ENCODE measurements at places on chromosomes 5 and 9.

DNA sequence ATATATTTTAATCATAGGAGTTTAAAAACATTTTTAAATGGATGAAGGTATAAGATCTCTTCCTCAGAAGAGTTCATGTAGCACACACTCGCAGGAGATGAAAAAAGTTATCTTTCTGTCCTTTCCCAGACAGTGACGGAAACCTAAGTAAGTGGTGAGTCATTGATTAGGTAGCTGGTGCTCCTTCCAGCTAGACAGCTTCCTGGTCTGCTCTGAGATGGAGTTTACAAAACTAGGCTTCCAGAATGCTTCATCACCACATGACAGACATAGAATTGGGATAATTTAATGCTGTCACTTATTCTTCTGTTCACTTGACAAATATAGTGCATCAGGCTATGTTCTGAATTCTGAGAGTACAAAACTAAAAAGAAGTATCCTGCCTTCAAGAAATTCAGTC, 2393.0 kb upstream of the C9orf72 start:
- DNase-seq: no peak

- DNase-seq: peak; percentile 74
Observed at GRCh38 chr9:79610019-79610631, 38.4 kb downstream of the TLE4 start.

DNA sequence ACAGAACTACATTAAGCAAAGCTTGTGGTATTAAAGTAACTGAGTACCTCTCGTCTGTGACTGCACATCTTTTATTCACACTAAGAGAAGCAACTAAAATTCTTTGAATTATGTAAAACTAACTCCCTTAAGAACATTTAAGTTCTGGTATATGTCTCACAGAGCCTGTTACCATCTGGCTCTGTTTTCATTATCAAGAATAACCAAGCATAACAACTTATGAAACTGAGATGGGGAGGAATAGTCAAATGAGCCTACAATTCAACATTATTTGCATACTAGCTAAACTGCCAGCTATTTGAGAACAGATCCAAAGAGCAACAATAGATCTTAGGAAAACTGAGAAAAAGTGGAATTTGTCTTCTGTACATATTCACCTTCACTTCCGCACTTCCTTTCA, 25.3 kb upstream of the ISOC1 start:
- DNase-seq: no peak

GRCh38 chr9:4417578-4418325, 72.5 kb upstream of the SLC1A1 start:
- DNase-seq: no peak

- DNase-seq: no peak
Observed at GRCh38 chr9:77841739-77842386, 189.7 kb downstream of the GNAQ start.

DNA sequence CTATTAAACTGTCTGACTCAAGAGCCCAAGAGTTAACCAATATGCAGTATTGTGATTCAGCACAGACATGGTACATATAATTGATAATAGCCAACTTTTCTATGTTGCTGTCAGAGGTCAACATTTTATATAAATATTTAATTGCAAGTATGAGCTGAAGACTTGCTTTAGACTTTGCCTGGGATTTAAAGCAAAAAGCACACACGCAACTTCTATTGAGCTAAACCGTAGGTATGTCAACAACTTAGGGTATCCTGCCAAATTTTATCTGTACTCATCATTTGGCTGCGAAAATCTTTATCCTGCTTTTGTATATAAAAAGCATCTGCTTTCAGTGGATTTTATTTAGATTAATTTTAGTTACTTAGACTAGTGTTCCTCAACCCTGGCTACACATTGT, 27.4 kb downstream of the UHRF2 start:
- no peak for DNase-seq

- DNase-seq: no peak
Observed at GRCh38 chr5:159207222-159207685, 2.1 kb downstream of the RNF145 start.

GRCh38 chr5:10625700-10626472, 62.0 kb downstream of the ANKRD33B start:
- DNase-seq: no peak

- no peak for DNase-seq
Observed at GRCh38 chr5:55220433-55221185, 6.5 kb downstream of the MCIDAS start.

DNA sequence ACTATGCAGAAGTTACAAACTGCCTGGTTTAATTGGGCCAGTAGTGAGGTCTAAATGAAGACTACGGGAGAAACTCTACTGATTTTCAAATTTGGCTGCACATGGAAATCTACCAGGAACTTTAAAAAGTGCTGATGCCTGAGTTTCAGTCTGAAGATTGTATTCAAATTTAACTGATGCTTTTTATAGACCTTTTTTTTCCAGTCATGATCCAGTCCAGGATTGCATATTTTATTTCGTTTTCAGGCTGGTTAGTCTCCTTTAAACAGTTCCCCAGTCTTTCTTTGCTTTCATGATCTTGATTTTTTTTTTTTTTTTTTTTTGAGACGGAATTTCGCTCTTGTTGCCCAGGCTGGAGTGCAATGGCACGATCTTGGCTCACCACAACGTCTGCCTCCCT, 23.7 kb upstream of the SPZ1 start:
- DNase-seq: no peak

DNA sequence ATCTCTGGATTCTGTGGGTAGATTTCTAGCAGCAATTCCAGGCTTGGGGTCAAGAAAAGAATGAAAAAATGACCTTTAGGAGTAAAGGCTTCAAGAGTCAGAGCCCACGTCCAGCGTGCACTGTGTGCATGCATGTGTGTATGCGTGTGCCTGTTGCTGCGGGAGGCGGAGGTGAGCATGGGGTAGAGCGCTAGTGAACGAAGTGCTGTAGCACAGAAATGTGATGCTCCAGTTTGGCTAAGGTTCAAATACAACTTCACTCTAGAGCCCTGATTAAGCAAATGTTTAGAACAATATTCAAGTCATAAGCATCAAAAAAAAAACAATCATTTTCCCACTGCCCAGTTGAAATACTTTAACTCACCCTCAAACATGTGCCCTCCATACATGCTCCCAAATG, 403.9 kb downstream of the ZNF608 start:
- no peak for DNase-seq

DNA sequence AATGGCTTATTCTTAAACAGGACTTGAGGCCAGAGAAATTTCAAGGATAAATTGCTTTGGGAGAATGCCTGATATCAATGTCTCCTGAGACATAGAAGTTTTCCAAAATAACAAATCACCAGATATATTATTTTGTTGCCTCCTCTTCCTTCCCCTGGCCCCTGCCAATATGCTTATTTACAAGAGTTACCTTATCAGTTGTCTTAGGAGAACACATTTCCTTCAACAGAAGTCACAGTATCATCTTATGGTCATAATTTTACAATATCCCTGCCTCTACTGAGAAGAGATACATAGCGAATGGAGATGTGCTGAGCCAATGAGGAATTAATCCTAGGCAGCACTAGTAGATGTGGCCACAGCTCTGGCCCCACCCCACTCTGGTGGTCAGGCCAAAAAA, 43.1 kb downstream of the TMEM252 start:
- no peak for DNase-seq

GRCh38 chr5:41903382-41903891, 707 bp upstream of the RIMOC1 start:
- DNase-seq: no peak

DNA sequence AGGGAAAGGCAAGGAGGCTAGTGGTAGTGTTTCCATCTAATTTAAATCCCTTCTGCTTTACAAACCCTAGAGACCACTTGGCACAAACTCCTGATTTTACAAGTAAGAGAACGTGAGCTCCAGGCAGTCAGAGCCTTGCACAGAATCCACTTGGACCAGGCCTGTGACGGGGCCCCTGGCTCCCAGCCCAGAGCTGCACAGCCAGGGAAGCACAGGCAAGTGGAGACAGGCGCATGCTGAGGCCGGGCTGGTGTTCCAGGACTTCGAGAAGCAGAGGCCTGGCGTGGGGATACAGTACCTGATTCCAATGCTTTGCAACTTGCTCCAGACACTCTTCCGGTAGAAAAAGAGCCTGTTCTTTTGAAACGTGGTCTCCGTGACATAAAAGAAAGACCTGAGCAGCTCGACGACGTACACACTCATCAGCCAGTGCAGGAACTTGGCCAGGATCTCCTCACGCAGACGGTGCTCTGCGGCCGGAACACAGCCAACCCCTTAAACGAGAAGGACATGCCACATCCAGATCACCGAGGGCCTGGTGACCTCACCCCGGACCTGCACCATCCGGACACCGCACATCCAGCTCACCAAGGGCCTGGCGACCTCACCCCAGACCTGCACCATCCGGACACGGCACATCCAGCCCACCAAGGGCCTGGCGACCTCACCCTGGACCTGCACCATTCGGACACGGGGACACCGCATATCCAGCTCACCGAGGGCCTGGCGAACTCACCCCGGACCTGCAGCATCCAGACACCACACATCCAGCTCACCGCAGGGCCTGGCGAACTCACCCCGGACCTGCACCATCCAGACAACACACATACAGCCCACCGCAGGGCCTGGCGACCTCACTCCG, 12.5 kb downstream of the TERT start:
- no peak for DNase-seq

DNA sequence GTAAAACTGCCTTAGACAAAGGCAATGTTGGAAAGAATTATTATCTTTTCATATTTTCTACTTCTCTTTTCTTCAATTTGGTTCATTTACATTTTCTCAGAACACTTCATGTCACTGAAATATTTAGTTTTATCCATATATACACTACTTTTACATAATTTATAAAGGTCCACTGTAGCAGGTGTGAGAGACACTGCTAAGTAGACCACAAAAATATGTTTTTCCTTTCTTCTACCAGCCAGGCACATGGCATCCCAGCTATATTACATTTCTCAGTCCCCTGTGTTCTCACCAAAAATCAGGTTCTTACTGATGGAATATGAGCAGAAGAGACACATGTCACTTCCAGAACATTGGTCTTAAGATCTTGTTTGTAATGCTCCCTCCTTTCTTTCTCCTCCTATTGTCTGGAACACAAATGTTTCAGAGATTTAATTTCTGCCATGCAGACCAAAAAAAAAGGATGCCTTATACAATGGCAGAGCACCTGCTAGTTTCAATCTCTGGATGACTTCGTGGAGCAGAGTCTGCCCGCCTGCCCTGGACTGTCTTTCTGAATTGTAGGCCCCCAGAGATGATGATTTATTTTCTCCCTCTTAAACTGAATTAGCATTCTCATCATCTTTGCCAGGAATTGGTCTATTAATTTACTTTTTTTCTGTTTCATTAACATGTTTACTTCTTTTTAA, 125.4 kb upstream of the ACOT12 start:
- no peak for DNase-seq

GRCh38 chr5:125093776-125094175, 347.3 kb upstream of the ZNF608 start:
- peak; percentile 7 for DNase-seq

GRCh38 chr5:117731446-117731845, 1156.8 kb upstream of the SEMA6A start:
- peak; percentile 23 for DNase-seq

DNA sequence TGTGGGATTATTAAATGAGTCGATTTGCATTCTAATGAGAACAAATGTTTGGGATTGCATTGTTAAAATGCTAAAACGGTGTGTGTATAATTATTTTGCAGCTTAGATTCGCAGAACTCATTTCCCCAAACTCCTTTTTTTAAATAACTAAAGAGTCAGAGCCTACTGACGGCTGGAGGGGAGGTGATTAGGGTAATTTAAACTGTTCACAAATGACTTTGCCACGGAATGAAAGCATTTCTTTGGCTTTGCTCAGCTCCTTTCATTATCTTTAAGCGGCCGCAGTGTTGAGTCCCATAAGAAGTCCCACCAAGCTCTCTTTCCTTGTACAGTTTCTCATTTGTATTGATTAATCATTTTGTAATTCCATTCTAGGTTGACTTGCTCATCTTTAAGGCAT, 1632.8 kb downstream of the MAT2B start:
- no peak for DNase-seq

DNA sequence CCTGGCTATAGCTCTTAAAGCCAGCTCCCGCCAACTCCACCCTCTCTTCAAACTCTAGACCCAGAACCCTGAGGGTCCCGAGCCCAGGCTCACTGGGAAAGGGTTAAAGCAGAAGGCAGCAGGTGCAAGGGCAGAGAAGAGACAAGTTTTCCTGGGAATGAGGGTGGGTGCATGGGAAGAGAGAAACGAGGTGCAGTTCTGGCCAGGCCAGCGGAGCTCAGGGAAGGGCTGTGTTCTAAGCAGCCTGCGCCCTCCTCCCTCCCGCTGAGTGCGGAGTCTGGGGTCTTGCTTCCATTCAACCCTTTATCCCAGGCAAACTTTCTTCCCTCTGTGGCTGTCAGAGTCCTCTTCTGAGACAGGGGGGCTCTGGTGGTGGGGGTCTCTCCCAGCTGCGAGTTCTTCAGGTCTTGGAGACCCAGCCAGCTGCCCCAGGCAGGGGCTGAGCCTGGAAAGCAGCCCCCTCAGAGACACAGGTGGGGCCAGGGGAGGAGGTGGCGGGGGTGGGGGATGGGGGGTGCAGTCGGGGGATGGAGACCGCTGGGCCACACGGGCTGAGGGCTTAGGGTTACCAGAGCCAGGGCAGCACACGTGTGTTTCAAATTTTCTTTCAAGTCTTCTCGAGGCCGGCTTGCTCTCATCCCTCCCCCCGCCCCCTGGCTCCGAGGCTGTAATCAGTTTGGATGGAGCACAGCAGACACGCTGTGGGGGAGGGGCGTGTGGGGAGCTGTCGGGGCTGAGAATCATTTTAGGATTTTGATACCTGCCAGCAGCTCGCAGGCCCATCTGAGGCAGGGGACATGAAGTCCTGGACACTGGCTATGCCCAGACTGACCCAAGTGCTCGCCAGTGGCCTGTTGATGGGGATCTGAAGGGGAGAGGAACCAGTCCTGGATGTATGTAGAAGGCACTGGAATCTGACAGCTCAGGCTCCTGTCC, 169.6 kb upstream of the SMIM23 start:
- no peak for DNase-seq

DNA sequence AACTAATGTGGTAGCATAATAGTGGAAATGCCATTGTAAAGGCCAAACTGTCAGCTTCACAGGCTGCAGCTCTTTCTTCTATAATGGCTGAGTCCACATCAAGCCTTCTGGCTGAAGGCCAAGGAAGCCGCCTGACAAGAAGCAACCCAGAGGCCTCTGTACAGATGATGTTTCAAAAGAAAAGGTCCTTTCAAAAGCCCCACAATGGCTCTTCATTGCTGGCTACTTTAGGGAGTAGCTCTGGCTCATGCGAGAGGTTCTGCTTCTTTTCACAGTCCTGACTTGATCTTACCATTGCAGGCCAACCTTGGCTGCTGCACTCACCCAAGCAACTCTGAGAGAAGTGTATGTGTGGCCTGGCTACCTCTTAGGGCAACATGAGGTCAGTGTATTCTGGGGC, 54.5 kb upstream of the EQTN start:
- DNase-seq: no peak

- DNase-seq: no peak
Observed at GRCh38 chr9:87471746-87472145, 25.9 kb upstream of the DAPK1 start.

DNA sequence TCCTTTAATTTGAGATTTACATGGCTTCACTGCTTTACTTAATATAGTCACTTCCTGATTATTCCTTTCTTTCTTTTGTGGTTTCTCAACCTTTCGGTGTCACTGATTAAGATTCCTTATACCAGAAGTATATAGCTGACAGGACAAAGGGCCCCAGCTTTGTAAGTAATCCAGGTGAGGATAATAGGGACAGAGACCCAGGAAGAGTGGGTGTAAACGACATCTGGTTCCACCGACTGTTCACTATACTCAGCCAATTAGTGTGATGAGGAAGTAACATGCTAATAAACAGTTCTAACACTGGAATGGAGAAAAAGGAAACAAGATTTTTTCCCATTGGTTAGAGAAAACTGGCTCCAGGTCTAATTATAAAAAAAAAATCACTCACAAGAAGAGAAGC, 286.3 kb upstream of the EFNA5 start:
- DNase-seq: no peak
